ENCODE measurements at places on chromosomes 12 and 14.

DNA sequence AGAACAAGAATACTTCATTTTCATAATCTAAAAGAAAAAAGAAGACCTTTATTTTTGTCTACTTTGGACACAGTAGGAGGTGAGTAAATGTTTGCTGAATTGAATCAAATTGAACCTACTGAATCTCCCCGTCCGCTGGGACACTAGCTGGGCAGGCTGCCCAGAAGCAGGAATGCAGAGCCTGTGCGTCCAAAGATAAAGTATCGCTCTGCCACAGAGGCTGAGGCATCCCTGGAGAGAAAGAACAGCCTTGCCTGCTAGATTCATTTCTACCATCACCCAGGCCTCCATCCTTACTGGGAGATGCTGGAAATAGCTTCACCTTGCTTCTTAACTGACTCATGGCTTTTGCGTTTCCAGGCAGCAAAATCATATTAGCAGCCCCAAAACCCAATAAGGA, 64.1 kb upstream of the TSPAN11 start:
- DNase-seq = no peak

- DNase-seq = no peak
These were observed 11.4 kb downstream of the CEP128 start for GRCh38 chr14:80930095-80930494.

- no peak for DNase-seq
These were observed 1.1 kb upstream of the SPATS2 start for GRCh38 chr12:49366096-49366651.

GRCh38 chr14:43900173-43900655, 606.9 kb downstream of the FSCB start:
- DNase-seq = no peak

DNA sequence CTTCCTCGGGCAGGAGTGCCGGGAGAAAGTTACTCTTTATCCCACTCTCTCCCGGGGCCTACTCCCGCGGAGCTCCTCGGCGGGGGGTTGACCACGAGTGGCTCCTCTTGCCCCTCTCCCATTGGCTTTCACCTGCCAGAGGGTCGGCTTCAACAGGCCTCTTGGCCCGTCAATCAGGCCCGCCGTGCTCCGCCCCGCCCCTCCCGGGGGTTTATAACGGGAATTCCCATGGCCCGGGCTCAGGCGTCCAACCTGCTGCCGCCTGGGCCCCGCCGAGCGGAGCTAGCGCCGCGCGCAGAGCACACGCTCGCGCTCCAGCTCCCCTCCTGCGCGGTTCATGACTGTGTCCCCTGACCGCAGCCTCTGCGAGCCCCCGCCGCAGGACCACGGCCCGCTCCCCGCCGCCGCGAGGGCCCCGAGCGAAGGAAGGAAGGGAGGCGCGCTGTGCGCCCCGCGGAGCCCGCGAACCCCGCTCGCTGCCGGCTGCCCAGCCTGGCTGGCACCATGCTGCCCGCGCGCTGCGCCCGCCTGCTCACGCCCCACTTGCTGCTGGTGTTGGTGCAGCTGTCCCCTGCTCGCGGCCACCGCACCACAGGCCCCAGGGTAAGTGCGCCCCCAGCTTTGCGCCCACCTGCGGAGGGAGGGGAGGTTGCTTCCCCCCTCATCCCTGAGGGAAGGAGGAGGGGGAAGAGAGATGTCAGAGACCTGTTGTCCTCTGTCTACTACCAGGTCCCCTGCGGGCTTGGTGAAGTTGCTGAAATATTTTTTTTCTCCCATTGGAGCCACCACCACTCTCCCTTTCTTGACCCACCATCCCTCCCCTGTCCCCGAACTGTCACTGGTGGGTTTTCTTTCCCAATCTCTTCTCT, at the start of gene SMOC1:
Gene SMOC1 (plus strand): TSS at position 242 of the 869 bp plus-strand sequence. CDS start 263 bp downstream, at position 505.
- DNase-seq = no peak

- peak; percentile 23 for DNase-seq
These were observed 1.0 kb upstream of the KDM2B start for GRCh38 chr12:121581686-121582429.

DNA sequence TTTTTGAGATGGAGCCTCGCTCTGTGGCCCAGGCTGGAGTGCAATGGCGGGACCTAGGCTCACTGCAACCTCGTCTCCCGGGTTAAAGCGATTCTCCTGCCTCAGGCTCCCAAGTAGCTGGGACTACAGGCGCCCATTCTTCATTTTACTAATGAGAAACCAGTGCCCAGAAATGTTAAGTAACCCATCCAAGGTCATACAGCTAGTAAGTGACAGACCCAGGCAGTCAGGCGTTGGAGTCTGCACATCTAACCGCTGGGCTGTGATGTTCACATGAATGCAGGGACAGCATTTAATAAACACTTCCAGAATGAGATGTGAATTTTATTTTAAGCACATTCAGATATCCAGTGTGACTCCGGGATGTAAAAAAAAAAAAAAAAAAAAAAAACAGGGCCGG, 1.3 kb upstream of the TRIP11 start:
- no peak for DNase-seq

- no peak for DNase-seq
These were observed 101.9 kb downstream of the TMTC3 start for GRCh38 chr12:88243982-88244381.

DNA sequence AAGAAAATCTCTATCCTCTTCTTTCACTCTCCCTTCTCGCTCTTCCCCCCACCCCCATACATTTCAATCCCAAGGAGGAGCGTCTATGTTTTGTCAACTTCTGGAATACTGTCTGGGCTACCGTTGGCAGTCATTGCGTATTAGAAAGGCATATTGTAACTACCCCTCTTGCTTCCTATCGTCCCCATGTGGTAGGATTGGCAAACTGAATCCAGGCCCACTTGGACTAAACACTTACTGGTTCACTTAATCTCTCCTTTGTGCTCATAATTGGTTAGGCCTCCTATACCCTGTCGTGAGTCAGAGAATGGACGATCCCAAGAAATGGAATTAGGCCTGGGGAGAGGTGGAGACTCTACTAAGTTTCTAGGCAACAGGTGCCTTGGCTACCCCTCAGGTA, 68.8 kb upstream of the SLC8A3 start:
- no peak for DNase-seq

- no peak for DNase-seq
These were observed 10.6 kb downstream of the FICD start for GRCh38 chr12:108525681-108526080.

DNA sequence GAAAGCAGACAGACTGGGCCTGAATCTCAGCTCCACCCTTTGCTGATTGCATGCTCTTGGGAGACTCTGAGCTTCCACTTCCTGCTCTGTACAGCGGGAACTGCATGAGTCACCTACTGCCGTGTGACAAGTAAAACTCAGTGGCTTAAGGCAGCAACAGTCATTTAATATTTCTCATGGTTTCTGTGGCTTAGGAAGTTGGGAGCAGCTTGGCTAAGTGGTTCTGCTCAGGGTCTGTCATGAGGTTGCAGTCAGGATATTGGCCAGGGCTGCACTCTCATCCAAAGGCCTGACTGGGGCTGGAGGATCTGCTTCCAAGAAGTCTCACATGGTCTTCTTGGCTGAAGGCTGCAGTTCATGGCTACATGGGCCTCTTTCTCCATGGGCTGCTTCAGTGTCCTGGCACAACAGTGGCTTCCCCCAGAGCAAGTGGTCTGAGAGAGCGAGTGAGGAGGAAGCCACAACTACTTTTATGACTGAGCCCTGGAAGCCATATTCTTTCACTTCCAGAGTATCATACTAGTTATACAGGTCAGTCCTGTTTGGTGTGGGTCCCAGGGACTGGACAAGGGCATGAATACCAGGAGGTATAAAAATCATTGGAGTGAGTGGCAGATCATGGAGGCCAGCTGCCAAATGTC, 49.7 kb downstream of the FAM222A start:
- DNase-seq = peak; percentile 31

DNA sequence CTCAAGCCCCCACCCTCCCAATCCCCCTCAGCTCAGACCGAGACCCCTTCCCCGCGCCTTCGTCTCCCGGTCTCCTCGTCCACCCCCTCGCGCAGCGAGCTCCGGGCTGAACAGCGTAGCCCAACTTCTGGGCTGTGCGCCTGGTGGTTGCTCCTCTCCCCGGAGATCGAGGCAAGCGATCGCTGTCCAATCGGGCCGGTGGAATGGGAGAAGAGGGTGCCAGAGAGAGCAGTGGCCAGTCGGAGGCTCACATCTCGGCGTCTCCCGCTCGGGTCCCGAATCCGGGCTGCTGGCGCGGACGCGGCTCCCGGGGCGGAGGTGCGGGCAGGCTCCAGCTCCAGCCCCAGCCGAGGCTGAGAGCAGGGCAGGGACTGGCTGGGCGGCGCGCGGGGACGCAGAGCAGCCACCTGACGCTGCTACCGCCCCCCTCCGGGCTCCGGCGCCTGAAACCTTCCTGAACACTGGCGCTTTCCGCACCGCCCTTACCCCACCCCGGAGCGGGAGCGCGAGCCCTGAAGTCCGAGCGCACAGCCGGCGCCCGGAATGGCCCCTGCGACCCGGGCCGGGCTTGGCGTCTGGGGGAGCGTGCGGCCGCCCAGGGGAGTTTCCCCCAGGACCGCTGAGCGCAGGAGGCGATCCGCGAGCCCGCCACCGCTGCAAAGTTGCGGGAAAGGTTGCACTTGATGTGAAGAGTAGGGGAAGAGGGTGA, 508 bp upstream of the KCNH5 start:
- no peak for DNase-seq

DNA sequence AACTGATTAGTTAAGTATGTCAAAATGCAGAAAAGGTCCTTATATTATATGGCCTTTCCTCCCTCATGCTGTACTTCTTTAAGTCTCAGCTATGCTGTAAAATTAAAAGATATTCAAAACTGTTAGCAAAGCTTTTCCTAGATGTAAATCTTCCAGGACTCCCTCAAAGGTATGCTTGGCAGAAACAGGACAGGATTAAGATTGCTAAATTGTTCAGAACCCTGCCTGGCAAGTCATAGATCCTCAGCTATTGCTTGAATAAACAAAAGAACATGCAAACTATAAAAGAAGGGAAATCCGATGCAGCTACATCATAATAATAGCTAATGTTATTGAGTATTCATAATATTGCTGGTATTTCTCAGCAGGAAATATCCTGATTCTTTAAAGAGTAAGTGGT, 322.6 kb downstream of the CCDC91 start:
- DNase-seq = no peak

- DNase-seq = no peak
These were observed 105.1 kb downstream of the NDUFA12 start for GRCh38 chr12:94898388-94898787.

DNA sequence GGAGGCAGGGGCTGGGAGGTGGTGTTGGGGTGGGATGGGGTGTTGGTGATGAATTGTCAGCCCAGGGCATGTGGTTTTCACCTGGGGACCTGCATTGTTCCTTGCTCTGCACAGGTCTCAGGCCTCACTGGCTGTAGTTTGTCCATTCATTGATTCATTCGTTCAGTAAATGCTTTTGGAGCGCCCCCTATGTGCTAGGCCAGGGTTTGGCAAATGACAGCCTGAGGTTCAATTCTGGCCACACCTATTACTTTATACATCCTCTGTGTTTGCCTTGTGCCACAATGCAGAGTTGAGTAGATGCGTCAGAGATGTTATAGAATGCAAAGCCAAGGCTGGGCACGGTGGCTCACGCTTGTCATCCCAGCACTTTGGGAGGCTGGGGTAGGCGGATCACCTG, 4.7 kb downstream of the ADCK1 start:
- DNase-seq = no peak

- DNase-seq = no peak
These were observed 121.8 kb downstream of the BBS10 start for GRCh38 chr12:76226397-76226796.

GRCh38 chr12:75711271-75711670, 199.9 kb upstream of the KRR1 start:
- DNase-seq = no peak

DNA sequence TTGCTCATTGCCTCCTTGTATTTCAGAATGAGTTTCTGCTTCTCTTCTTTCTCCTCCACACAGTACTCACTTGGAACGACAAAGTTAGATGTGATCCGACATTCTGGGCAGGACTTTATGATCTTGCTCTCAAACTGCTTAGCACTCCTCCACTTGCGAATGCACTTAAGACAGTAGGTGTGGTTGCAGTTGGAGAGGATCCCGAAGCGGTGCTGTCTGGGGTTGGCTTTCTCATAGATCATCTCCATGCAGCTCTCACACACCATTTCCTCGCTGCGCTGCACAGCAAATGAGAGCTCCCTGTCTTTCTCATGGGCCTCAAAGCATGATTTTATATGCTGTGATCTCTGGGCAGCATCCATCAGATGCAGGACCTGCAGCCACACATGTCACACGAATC, 245.7 kb downstream of the C12orf50 start:
- DNase-seq = no peak

DNA sequence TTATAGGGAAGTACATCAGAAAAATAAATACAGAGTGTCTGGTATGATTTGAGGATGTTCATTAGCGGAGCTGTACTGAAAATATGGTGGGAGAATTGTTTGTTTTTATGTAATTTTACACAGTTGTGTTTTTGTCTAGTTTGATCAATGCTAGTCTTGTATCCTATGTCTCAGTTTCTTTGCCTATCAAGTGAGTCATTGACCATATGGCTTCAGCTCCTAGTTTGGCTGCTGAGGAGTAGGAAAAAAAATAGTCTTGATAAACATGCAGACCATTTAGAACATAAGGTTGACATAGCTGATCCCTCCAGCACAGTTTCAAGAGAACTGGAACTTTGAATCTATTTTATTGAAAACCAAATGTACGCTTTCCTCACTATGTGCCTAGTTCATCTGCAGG, 1292.1 kb upstream of the FLRT2 start:
- DNase-seq = no peak

DNA sequence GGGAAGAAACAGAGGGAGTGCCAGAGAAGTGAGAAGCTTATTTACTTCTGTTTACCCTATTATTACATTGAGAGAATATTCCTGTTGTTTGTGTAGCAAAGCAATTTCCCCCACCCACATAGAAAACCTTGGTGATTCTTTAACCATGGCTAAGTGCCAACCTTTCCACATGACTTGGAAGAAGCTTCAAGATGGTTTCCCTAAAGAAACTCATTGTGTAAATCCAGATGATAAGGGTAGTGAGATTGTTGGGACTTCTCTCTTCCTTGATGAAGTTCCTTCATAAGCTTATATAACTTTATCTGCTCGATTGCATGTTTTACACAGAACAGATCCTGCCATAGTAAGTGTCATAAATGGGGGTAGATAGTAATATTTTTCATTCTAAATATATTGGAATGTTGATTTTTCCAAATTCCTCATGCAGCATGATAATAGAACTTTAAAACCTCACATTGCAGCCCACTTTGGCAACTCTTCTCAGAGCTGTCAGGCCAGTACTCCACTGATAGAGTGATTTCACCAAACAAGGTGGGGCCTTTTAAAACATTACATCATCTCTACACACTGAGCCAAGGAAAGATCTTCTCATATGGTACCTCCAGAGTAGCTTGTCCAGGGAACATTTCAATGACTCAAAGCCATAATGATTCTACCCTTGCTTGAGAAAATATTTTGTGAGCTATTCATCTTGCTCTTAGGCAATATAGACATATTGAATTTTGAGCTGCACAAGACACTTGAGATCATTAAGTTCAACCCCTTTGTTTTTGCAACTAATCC, 47.8 kb upstream of the KIF21A start:
- no peak for DNase-seq

GRCh38 chr12:91001306-91001705, 3.5 kb downstream of the EPYC start:
- no peak for DNase-seq

GRCh38 chr14:97056086-97056485, 258.9 kb downstream of the VRK1 start:
- DNase-seq = no peak

Measured in CD4-positive, alpha-beta T cell treated with Interleukin-1 beta for 1 hour (primary cell).